ENCODE measurements at places on chromosomes 6 and 20. TPM values are rescaled to one million over a fixed set of nuclear protein-coding genes. Genes with fewer than 3 reads are reported as not detected.

DNA sequence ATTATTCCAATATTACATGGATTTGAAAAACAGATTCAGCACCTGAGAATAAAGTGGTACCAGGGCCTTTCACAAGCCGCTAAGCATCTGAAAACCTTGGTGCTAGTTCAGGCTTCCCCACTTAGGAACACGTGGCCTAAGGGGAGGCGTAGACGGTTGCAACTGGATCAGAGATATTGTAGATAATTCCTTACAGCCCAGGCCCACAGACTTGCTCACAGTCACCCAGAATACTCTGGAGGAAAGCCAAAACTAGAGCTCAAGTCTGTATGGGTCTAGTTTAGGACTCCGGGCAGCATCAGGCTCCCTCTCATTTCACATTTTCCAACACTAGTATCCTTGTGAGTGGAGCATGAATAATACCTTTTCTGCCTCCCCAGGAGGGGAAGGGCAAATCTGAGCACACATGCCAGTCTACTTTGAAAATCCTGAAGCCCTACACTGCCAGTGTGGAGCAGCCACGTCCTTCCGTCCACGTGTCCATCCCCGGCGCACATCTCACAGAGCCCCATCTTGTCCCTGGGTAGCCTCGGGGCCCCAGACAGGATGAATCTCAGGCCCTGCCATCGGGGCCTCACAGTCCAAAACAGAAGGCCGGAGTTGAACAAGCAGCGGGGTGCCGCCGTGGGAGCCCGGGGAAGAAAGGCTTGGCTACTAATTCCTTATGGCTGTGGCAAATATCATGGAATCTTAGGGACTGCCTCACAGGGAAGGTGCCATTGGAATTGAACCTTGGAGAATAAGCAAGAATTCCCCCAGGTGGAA is 299.3 kb downstream of the NRN1 start:
- DNase-seq = no peak

DNA sequence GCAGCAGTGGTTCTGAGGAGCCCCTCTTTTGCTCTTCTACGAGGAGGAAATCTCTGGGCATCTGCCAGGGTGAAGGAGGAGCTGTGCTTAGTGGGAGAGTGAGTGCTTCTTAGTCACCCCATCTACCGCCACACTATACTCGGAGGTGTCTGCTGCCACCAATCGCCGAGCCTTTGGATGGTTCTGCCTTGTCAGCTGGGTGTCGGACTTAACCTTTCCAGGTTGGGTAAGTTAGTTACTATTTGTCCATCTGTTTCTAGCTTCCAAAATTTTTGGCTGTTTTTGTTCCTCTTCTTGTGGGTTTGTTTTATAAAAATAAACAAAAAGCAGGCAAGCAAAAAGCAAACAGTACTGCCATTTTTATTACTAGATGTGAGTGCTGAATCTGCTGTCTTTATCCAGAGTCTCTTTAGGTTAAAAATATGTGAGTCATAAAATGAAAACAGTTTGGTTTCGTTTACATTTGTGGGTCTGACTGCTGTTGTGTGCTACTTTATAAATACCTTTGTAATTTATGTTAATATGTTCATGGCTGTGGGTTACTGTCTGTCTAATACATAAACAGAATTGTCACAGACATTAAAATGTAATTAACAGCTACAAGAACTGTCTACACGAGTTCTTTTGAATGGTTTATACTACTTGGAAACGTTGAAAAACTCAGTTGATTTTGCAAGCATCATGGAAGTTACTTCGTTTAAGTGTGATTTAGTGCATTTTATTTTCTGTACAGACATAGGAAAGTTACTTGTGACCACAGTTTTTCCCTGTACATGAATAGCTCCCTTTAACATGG is 89.2 kb downstream of the ARID1B start:
- no peak for DNase-seq

GRCh38 chr20:38201356-38201755 is 36.3 kb upstream of the TGM2 start:
- no peak for DNase-seq

GRCh38 chr6:79946272-79947190 is 822 bp downstream of the ELOVL4 start:
- peak; percentile 34 for DNase-seq

DNA sequence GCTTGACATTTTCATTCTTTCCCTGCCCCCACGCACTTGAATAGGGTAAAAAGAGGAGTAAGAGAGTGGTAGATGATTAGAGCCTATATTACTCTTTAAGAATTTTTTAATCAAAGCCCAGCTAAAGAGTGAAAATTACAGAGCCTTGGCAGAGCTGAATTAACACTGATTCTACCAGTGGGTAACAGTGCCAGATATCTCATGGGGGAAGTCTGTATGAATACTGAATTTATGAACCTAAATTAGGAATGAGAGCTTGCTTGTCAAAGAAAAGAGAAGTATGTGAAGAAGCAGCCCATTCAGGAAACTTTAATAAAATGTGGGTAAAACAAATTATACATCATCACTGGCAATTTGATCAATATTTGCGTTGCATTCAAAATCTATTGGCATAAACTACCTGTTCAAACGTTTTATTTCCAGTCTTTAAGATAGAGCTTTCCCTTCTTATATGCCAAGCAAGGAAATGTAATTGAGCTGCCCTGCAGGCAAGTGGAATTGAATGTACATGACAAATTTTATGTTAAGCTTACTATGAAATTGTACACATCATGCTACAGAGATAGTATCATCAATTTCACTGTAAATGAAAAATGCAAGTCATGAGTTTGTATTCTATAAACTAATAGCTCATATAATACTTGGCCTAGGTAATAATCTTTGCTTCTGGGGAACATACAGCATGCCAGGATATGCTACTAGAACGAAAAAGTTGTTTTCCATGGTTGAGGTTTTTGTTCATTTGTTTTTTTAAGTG is 14.5 kb downstream of the SOBP start:
- no peak for DNase-seq

DNA sequence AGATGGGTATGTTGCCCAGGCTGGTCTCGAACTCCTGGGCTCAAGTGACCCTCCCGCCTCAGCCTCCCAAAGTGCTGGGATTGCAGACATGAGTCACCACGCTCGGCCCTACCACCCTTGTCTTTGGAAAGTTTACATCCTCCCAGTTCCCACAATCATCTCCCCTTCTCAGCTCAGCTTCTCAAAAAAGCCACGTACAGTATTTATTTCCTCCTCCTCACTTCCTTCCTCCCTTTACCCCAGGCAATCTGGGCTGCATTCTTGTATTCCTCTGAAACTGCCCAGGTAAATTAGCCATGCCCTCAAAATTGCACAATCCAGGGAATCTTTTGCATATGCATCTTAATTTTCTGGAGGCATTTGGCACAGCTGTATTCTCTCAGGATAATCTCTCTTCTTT is 7.4 kb upstream of the SLC23A2 start:
- DNase-seq = no peak

The STX11 gene
- total RNA-seq = 5.9 TPM

- DNase-seq = peak; percentile 63
These were observed 97.8 kb downstream of the OTOR start for GRCh38 chr20:16846006-16846405.

The SCUBE3 gene
- 2.4 TPM for total RNA-seq

The MRAP2 gene
- total RNA-seq = 5.6 TPM

- no peak for DNase-seq
These were observed 129.4 kb upstream of the NAA20 start for GRCh38 chr20:19887556-19888268.

- DNase-seq = no peak
These were observed 618 bp downstream of the RTN4IP1 start for GRCh38 chr6:106628658-106629102.

- no peak for DNase-seq
These were observed 29.6 kb downstream of the OR2B2 start for GRCh38 chr6:27882624-27883023.

The IYD gene
- total RNA-seq = under 0.01 TPM

The LRP11 gene
- 29.1 TPM for total RNA-seq

GRCh38 chr6:105620878-105621277 is 218.0 kb upstream of the PREP start:
- DNase-seq = no peak

The NMBR gene
- not detected for total RNA-seq

The C20orf202 gene
- total RNA-seq = 0.69 TPM

The PFDN4 gene
- total RNA-seq = 41.3 TPM

Measured in skin of body (tissue), 3 donors.